Natural killer cell (primary cell): ENCODE measurements at places on chromosomes 6 and 20. TPM values are rescaled to one million over a fixed set of nuclear protein-coding genes. Genes with fewer than 3 reads are reported as not detected.

Gene ZSWIM1
- total RNA-seq: 0.59 TPM

Gene NRSN1
- total RNA-seq: not detected

Gene BNIP5
- not detected for total RNA-seq

Gene GTF2H4
- total RNA-seq: 17.9 TPM

Gene ROMO1
- total RNA-seq: 38.3 TPM

Gene GSTA2
- not detected for total RNA-seq
